ENCODE measurements at places on chromosomes 7 and 10. TPM values are rescaled to one million over a fixed set of nuclear protein-coding genes. Genes with fewer than 3 reads are reported as not detected.
A peak's percentile ranks its signal among the peaks of the same experiment; 100 is the strongest.

- no peak for DNase-seq
Observed at GRCh38 chr10:44477046-44477425, 92.1 kb upstream of the CXCL12 start.

DNA sequence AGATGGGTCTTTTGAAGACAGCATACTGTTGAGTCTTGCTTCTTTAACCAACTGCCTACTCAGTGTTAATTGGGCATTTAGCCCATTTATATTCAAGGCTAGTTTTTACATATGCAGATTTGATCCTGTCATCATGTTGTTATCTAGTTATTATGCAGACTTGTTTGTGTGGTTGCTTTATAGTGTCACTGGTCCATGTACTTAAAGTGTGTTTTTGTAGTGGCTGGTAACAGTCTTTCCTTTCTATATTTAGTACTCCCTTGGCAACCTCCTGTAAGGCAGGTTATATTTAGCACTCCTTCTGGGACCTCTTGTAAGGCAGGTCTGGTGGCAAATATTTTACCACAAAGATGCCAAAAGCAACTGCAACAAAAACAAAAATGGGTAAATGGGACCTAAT lies 66.7 kb downstream of the TES start:
- no peak for DNase-seq

- no peak for DNase-seq
Observed at GRCh38 chr10:13395540-13395939, 47.4 kb upstream of the SEPHS1 start.

Gene GIMAP5
- total RNA-seq, result 7.5 TPM

DNA sequence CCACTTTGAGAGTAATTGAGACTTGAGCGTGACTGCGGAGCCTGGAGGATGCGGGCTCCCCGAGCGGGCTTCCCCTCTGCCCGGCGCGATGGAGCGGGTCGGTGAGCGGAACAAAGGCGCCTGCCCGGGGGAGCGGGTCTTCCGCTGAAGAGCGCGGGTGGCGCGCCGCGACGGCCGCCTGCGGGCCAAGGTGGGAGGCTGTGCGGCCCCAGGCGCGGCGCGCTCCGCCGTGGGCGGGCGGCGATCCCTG lies at the start of gene GALNT17:
Gene GALNT17 (plus strand): TSS at position 18 of the 250 bp plus-strand sequence.
- no peak for DNase-seq

DNA sequence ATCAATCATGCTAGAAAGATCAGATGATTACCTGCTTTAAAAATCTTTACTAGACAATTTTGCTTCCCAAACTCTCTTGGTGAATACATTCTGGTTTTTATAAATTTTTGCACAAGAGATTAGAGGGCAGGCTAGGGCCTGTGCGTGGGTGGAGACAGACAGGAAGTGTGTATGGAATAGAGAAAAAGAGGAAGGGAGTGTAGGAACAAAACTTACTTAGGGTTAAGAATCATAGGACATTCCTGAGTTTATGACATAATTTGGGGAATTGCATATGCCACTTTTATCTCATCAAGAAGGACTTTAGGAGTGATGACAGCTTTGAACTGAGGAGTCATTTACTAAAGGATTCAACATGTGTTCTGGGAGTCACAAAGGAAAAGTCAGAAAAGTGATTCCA lies 31.3 kb downstream of the LAMB1 start:
- peak; percentile 57 for DNase-seq
